ENCODE measurements at places on chromosomes 12 and 14. TPM values are rescaled to one million over a fixed set of nuclear protein-coding genes. Genes with fewer than 3 reads are reported as not detected.

GRCh38 chr12:80087486-80088213, 11.7 kb upstream of the OTOGL start:
- peaks cover 2% of the 10 kb centered on the region for H3K27me3 ChIP-seq
- H3K27ac ChIP-seq: no peak overlapping the region
- peaks cover 5% of the 10 kb centered on the region for H3K36me3 ChIP-seq
- H3K4me3 ChIP-seq: no peak overlapping the region

DNA sequence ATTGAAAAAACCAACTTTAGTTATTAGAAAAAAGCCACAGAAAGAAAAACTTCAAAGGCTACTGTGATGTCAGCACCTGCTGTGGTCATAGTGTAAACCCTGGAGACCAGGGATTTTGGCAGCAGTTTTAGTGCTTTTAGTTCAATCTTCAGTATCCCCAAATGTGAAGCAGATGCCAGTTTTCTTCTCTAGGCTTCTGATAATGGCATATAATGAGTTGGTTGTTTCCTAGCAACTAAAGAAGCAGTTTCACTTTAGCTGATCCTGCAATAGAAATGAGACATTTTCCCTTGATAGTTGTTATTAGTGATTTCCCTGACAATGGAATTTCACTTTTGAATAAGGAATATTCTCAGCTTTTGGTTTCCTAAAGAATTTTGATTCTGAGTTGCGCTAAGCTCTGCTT, 131.2 kb downstream of the NUBPL start:
- DNase-seq: no peak
- no peaks in the 10 kb centered on the region for H3K4me1 ChIP-seq
- H3K36me3 ChIP-seq: no peaks in the 10 kb centered on the region
- no peak overlapping the region for H3K27ac ChIP-seq

- no peak overlapping the region for H3K27ac ChIP-seq
- H3K27me3 ChIP-seq: no peaks in the 10 kb centered on the region
- no peak overlapping the region for H3K4me3 ChIP-seq
- H3K36me3 ChIP-seq: no peaks in the 10 kb centered on the region
Measured at GRCh38 chr12:130199581-130200390, 37.5 kb downstream of the FZD10 start.

DNA sequence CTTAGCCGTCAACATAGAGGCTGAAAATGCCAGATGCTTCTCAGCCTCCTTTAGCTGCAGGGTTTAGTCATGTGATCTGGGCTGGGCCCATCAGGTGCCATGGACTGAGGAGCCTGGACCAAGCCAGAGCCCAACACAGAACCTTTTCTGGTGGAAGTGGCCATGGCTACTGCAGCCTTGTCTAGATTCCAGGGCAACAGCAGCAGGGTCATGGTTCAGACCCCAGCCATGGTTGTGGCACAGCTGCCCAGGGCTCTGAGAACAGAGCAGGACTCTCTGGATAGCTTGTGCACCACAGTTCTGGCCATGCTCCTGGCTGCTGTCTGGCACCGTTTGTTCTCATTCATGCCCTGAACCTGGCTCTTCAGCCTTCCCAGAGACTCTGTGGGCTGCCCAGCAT, 47.0 kb upstream of the PTGR2 start:
- no peak overlapping the region for H3K27ac ChIP-seq
- H3K4me1 ChIP-seq: no peaks in the 10 kb centered on the region
- DNase-seq: no peak
- H3K4me3 ChIP-seq: no peak overlapping the region

GRCh38 chr12:93839064-93839463, 161.9 kb downstream of the CRADD start:
- DNase-seq: no peak
- H3K4me3 ChIP-seq: no peak overlapping the region
- H3K4me1 ChIP-seq: no peaks in the 10 kb centered on the region
- H3K27ac ChIP-seq: no peak overlapping the region

- H3K27ac ChIP-seq: peak overlapping the region; percentile 47
- no peaks in the 10 kb centered on the region for H3K36me3 ChIP-seq
- H3K4me3 ChIP-seq: peak overlapping the region; percentile 41
- H3K4me1 ChIP-seq: peaks cover 13% of the 10 kb centered on the region
- DNase-seq: peak; percentile 34
- H3K27me3 ChIP-seq: peaks cover 11% of the 10 kb centered on the region
Measured at GRCh38 chr14:66395300-66395699, 90.9 kb upstream of the CCDC196 start.

DNA sequence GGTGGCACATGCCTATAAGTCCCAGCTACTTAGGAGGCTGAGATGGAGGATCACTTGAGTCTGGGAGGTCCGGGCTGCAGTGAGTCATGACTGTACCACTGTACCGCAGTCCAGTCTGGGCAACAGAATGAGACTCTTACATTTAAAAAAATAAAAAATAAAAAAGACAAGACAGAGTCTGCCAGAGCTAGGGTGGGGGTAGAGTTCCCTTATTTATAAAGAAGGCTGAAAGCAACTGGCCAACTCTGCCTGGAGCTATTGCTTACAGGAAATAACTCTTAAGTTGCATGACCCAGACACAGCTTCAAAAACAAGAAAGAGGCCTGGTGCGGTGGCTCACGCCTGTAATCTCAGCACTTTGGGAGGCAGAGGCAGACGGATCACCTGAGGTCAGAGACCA, 31.5 kb downstream of the NUMB start:
- H3K27ac ChIP-seq: no peak overlapping the region
- peaks cover 7% of the 10 kb centered on the region for H3K36me3 ChIP-seq
- H3K4me1 ChIP-seq: peaks cover 20% of the 10 kb centered on the region
- no peaks in the 10 kb centered on the region for H3K27me3 ChIP-seq
- DNase-seq: no peak

- H3K36me3 ChIP-seq: no peaks in the 10 kb centered on the region
- DNase-seq: no peak
- H3K27ac ChIP-seq: no peak overlapping the region
- H3K4me1 ChIP-seq: no peaks in the 10 kb centered on the region
- peaks cover 3% of the 10 kb centered on the region for H3K27me3 ChIP-seq
Measured at GRCh38 chr12:42539696-42540095, 49.9 kb downstream of the PRICKLE1 start.

DNA sequence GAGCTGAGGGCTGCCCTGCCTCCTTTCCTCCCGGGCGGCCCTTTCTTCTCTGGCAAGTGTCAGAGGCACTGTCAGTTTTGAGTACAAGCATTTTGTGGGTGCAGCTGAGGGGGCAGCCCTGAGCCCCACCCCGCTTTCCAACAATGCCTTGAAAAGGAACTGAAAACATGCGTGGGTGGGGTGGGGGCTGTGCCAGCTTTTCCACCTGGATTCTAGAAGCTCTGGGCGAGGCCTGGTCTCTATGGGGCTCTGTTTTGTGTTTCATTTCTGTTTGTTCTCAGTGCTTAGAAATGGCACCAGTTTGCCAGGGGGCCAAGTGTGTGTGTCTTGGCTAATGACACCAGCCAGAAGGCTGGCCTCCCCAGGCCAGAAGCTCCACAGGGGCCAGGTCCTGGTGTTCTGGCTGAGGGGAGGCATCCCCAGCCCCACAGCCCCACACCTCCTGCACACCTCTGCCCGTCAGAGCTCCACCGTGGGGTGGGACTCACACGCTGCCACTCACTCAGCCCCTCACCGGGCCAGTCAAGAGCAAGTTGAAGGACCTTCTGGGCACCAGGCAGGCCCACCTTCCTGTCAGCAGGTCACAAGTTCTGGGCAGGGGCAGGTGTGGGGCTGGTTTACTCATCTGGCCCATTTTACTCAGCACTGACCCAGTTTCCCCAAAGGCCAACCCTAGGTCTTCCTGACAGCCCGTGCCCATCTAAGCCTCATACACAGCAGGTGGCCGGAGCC, 155.1 kb downstream of the CALM1 start:
- no peaks in the 10 kb centered on the region for H3K27me3 ChIP-seq
- H3K4me3 ChIP-seq: no peak overlapping the region
- DNase-seq: no peak
- H3K27ac ChIP-seq: no peak overlapping the region
- H3K36me3 ChIP-seq: no peaks in the 10 kb centered on the region
- no peaks in the 10 kb centered on the region for H3K4me1 ChIP-seq

DNA sequence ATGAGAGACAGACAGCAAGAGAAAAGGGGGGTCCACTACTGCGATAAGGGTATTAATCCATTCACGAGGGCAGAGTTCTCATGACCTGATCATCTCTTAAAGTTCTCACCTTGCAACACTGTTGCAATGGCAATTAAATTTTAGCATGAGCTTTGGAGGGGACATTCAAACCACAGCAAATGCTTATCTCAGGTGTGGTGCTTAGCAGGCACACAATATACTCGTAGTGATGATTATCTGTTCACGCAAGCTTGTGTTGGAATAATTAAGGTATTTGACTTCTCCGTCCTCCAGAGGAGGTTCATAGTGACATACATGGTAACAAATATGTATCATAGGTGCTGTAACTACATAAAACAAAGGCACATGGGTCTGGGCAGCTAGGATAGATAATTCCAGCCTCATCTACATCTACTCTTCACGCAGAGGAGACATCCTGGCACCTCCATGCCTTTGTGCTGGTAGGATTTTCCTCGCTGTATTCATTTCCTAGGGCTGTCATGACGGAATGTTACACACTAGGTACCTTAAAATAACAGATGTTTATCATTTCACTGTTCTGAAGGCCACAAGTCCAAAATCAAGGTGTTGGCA, 221.2 kb downstream of the RBM19 start:
- no peak for DNase-seq
- no peaks in the 10 kb centered on the region for H3K36me3 ChIP-seq
- no peak overlapping the region for H3K27ac ChIP-seq
- no peaks in the 10 kb centered on the region for H3K4me1 ChIP-seq

DNA sequence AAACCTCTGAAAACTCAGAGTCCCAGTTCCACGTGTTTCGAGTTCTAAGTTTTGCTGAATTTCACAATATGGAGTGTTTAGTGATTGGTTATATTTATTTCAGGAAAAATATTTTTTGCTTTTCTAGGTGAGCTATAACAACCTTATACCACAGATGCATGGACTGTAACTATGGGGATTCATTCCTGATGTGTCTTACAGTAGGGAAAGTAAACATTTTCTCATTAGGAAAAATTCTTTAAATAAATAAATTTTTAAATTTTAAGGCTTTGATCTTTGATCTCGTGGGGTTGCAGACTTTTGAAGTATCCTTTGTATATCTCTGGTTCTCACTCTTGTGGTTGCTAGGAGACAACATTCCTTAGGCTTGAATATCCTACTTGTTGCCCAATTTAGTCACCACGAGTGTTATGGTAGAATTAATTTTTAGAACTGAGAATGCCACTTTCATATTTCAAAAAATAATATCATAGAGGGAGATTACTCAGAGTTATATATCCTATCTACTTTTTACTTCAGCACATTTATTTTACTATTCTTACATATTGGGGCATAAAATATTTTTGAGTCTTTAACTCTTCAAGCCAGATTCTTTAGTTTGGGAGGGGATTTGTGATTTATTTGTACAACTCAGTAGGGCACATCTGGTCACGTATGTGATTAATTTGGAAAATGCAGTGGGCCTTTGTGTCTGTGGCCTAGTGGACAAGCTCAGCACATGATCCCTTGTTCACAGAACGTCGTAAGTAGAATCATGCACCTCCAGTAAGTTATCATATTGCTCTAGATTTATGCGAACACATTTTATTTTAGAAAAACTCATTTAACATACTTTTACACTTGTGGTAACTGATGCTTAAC, 224.0 kb downstream of the TTC6 start:
- H3K27ac ChIP-seq: no peak overlapping the region
- H3K27me3 ChIP-seq: no peaks in the 10 kb centered on the region
- no peak for DNase-seq
- no peaks in the 10 kb centered on the region for H3K36me3 ChIP-seq
- no peak overlapping the region for H3K4me3 ChIP-seq

- H3K4me3 ChIP-seq: no peak overlapping the region
- H3K36me3 ChIP-seq: peaks cover 2% of the 10 kb centered on the region
- H3K27ac ChIP-seq: peak overlapping the region; percentile 90
- peaks cover 18% of the 10 kb centered on the region for H3K4me1 ChIP-seq
Measured at GRCh38 chr14:92729634-92730358, 18.6 kb downstream of the LGMN start.

DNA sequence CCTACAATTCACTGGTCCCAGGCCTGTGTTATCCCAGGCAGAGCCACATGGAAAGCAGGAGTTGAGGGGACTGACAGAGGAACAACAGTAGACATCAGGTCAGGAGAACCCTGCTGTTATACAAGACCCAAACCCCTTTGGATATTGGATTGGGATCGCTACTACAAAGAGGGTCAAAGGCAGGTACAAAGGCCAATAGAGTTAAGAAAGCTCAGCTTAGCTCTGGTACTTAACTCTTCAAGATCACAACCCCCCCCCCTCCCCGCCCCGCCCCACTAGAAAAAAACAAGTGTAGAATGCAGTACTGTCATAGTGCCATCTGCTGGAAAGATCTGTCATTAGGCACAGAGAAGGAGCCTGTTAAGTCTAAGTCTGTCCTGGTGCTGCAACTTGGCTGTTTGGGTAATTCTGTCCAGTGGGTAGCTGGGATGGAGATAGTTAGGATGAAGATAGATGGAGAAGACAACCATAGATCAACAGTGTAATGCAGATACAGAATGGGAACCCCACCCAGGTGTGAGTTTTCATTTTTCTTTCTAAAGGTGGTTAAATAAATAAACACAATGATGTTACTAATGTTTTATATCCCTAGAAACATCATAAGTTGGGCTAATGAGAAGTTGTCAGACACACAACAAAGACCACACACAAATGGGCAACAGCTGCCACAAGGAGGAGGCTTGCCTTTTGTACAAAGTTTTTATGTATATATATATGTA, 17.2 kb downstream of the REM2 start:
- peaks cover 34% of the 10 kb centered on the region for H3K36me3 ChIP-seq
- H3K27me3 ChIP-seq: no peaks in the 10 kb centered on the region
- peaks cover 19% of the 10 kb centered on the region for H3K4me1 ChIP-seq
- H3K27ac ChIP-seq: peak overlapping the region; percentile 57

DNA sequence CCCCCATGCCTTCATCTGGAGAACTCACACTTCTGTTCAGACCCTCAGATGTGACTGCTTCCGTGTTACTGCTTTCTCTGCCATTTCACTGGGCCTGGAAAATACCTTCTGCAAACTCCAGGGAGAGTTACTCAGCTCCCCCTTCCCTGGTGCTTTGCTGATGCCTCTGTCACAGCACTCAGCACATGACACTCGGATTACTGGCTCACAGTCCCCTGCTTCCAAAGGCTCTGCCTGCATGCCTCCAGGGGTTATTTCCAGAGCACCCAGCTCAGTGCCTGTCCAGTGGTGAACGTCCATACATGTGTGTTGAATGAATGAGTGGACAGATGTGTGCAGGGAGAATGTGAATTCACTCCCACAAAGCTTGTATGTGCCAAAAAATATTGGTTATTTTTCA, 237.2 kb upstream of the FKBP4 start:
- no peak overlapping the region for H3K27ac ChIP-seq
- no peaks in the 10 kb centered on the region for H3K4me1 ChIP-seq
- no peak for DNase-seq
- no peak overlapping the region for H3K4me3 ChIP-seq
- H3K27me3 ChIP-seq: peaks cover 4% of the 10 kb centered on the region

GRCh38 chr14:54728700-54729527, 162.0 kb downstream of the SAMD4A start:
- peaks cover 33% of the 10 kb centered on the region for H3K4me1 ChIP-seq
- peaks cover 46% of the 10 kb centered on the region for H3K27me3 ChIP-seq
- no peak overlapping the region for H3K4me3 ChIP-seq
- no peak for DNase-seq

- H3K4me3 ChIP-seq: no peak overlapping the region
- H3K4me1 ChIP-seq: no peaks in the 10 kb centered on the region
- H3K36me3 ChIP-seq: peaks cover 27% of the 10 kb centered on the region
- DNase-seq: no peak
Measured at GRCh38 chr12:100295764-100296555, 29.0 kb downstream of the SCYL2 start.

- no peaks in the 10 kb centered on the region for H3K4me1 ChIP-seq
- DNase-seq: no peak
- no peak overlapping the region for H3K4me3 ChIP-seq
- no peaks in the 10 kb centered on the region for H3K36me3 ChIP-seq
- H3K27me3 ChIP-seq: no peaks in the 10 kb centered on the region
- H3K27ac ChIP-seq: no peak overlapping the region
Measured at GRCh38 chr14:94756310-94756882, 13.5 kb downstream of the GSC start.

TBX3 gene
- total RNA-seq: not detected

TOMM20L gene
- not detected for total RNA-seq

NDUFB1 gene
- 73.3 TPM for total RNA-seq

TNS2 gene
- 3.1 TPM for total RNA-seq
